ENCODE measurements at places on chromosomes 13 and 19.

- no peak for DNase-seq
Measured at GRCh38 chr13:71727042-71727441, 140.0 kb downstream of the DACH1 start.

GRCh38 chr19:16248380-16249023 is 50.8 kb downstream of the AP1M1 start:
- DNase-seq = no peak

DNA sequence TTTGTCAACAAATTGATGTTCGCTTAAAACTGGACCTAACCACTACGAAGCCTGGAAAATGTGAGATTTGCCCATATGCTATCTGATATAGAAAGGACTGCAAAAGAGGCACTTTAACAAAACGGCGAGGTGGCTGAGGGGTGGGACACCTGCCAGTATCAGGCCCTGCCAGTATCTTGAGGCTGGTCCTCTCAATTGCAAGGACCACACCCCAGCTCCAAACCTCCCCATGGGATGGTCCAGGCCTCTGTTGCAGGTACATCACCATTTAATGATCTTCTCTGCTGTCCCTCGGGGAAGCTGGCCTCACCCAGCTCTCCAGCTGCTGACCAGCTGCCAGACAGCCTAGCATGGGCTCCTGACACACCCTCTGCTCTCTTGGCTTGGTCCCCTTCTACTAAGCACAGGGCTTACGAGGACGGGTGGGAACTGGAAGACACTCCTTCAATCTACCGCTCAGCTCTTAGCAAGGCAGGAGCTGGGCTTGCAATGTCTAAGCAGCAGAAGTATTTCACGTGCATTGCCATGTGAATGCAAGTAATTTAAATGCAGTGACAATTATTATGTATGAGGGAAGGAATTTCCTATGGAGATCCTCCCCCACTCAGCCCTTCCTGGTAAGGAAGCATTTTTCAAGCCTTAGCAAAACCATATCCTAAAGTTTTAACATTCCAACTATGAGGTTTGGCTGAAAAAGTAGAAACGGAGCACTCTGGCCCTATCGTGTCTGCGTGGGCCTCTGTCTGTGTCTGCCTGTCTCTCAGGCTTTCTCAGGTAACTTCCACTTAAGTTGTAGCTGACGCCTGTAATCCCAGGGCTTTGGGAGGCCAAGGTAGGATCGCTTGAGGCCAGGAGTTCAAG is 63.9 kb downstream of the LATS2 start:
- no peak for DNase-seq

GRCh38 chr13:29906432-29907011 is 56.1 kb upstream of the UBL3 start:
- no peak for DNase-seq

GRCh38 chr13:99605420-99606323 is 104.4 kb downstream of the TM9SF2 start:
- DNase-seq = no peak

DNA sequence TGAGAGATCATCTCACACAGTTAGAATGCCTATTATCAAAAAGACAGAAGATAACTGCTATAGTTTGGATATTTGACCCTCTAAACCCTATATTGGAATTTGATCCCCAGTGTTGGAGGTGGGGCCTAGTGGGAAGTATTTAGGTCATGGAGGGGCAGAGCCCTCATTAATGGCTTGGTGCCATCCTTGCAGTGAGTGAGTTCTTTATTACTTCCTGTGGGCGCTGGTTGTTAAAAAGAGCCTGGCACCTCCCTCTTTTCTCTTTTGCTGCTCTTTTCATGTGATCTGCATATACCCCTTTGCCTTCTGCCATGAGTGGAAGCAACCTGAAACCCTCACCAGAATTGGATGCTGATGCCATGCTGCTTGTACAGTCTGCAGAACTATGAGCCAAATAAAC is 66.8 kb downstream of the TDRD3 start:
- DNase-seq = no peak

DNA sequence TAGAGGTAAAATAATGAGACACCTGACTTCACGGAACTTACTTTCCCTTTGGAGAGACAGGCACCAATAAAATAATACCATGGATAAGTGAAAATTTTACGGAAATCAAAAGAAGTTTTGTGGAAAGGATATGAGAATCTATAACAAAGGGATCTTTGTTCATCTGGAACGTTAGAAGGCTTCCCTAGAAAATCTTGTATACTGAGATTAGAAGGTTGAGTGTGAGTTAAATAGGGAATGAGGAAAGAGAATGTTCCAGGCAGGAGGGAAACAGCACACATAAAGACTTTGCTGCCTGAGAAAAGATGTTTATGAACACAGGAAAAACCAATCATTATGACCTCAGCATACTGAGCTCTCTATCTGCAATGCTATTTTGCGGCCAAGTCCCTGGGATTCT is 19.6 kb upstream of the RAP2A start:
- no peak for DNase-seq

GRCh38 chr13:111789420-111789819 is 277.5 kb upstream of the SOX1 start:
- DNase-seq = no peak

- DNase-seq = no peak
Measured at GRCh38 chr13:69124996-69125395, 982.6 kb upstream of the ATXN8OS start.

DNA sequence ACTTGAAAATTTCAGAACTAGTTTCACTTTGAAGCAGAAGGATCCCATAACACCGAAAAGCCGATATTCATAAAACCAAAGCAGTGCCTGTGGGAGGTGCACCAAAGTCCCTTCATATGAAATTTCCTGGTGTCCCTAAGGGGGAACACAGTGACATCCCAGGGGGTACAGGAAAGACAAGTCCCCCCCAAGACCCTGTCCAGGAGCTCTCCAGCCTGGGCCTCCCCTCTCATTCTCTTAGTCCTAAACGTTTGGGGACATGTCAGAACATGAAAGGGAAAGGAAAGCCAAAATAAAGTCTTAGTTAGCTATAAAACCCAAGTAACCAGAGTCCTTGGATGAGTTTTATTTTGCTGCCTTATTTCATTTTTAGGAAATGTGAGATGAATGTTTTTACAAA is 56.6 kb downstream of the MRPL57 start:
- DNase-seq = no peak

GRCh38 chr13:106561551-106562170 is 6.3 kb downstream of the ARGLU1 start:
- no peak for DNase-seq

DNA sequence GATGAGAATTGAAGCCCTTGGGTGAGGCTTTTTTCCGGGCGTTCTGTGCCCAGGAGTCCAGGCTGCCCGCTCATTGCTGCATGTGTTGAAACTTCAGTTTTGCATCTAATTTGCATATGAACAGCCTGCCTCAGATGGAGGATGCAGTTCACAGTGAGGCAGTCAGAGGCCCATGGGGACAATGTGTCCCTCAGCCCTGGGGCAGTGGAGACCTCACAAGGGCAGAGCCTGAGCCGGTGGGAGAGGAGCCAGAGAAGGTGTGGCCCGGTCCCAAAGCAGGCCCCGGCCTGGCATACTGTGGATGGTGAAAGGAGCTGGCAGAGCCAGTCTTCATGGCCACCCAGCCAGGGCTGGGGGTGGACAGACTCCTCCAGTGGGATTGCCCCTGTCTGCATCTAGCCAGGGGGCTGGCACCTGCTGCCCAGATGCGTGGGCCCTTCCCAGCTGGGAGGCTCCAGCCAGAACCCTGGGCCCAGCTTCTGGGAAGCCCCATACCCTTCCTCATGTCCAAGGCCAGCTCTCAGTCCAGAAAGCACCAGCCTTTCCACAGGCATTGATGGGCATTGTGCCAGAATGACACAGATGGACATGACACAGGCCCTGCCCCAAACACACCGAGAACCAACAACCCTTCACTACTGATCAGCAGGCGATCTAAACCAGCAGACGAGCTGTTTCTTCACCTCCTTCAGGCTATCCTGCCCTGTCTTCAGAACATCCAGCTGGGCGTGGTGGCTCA is 32.9 kb upstream of the KCTD15 start:
- DNase-seq = peak; percentile 17

GRCh38 chr19:12400633-12401502 is at the start of gene ZNF799:
ZNF799 (minus strand) TSS chr19:12401271; CDS start chr19:12401070, 201 bp downstream.
- DNase-seq = peak; percentile 92

- DNase-seq = no peak
Measured at GRCh38 chr19:46868025-46868802, 7.4 kb downstream of the ARHGAP35 start.

GRCh38 chr19:53785196-53785889 is 38.8 kb downstream of the NLRP12 start:
- DNase-seq = no peak

DNA sequence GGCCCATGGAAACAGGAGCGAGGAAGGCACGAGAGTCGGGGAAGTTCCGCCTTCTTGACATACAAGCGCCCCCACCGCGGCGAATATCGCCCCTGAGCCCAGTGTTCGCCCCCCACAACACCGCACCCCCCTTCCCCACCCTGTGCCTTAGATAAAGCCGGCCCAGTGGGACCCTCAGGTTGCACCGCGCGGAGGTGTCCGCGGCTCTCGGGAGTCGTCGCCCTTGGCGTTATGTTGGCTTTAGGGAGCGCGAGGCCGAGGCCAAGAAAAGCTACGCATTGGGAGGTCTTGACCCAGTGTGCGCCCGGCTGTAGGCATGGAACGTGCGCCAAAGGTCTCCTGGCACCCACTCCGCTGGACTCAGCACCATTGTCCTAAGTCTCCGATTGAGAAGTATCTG is 603 bp upstream of the ZNF132 start:
- no peak for DNase-seq

DNA sequence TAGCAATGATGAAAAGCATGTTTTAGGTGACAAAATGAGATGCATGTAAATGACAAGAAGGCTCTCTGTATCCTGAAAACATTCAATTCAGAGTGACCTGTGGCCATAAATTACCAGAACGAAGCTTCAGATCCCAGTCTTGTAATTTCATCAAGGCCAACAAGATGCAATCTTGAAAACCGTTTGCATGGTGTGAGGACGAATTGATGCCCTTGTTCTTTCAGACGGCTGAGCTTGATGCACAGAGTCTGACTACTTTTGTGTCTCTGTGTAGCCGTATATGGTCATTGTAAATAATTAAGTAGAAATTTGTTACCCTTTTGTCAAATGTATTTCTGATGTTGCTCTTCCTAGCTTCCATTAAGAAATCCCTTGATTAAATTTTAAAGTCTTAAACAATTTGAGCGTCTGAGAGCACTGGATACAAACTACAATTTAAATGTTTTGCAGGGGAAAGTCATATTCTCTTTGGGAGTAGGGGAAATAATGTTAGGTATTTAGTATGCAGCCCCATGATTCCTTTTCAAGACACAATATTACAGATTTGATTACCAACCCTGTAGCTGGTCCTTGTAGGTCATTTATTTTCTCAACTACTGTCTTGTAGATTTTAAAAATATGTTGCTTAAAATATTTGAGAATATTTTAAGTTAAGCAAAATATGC is 125.8 kb upstream of the PCDH9 start:
- no peak for DNase-seq

- DNase-seq = no peak
Measured at GRCh38 chr19:40245506-40246128, 19.1 kb upstream of the CCNP start.

- DNase-seq = no peak
Measured at GRCh38 chr19:41735071-41735600, 20.2 kb upstream of the CEACAM6 start.

DNA sequence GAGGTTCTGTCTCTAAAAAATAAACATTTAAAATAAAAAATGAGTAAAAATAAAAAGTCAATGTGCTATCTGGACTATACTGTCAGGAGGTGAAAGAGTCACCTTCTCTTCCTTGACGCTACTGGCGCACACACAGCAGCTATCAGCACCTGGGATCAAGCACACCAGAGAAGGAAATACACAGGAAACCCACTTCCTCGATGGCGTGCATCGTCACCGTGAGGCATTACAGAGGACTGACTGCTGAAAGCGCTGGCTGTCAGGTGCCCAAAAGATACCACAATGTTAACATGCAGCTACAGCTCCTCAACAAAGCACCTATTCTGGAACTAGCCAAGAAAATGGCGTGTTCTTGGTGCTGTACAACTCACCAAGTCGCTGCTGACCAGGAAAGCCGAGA is 6.1 kb downstream of the SLC35E1 start:
- no peak for DNase-seq

- no peak for DNase-seq
Measured at GRCh38 chr13:95546919-95547318, 5.6 kb upstream of the CLDN10 start.

- peak; percentile 84 for DNase-seq
Measured at GRCh38 chr19:46840498-46840942, 10.1 kb downstream of the AP2S1 start.

- no peak for DNase-seq
Measured at GRCh38 chr13:28866932-28867331, 46.8 kb downstream of the MTUS2 start.

DNA sequence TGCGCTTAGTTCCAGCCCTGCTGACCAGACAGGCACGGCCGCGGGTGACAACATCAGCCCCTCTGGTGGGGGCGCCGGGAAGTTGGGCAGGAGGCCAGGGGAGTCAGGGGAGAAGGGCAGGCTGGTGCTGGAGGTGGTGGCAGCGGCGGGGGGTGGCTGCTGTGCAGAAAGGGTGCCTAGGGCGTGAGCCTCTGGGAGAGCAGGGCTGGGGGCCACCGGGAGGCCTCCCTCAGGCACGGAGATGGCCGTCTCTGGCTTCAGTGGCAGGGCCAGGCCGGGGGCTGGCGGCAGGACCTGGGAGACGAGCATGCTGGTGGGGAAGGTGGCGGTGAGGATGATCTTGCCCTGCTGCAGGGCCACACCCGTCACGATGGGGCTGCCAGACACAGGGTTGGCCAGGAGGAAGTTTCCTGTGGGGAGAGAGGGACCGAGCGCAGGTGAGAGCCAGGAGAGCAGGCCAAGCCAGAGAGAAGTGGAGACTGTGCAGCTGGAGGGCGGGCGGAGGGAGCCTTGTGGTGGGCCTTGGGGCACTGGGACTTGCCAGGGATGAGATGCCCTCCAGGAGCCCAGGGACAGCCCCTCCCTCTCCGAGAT is 3.3 kb downstream of the SIX5 start:
- DNase-seq = no peak

GRCh38 chr19:28829762-28830161 is 383.2 kb downstream of the UQCRFS1 start:
- no peak for DNase-seq

- no peak for DNase-seq
Measured at GRCh38 chr13:46751811-46752635, 44.9 kb downstream of the ESD start.

DNA sequence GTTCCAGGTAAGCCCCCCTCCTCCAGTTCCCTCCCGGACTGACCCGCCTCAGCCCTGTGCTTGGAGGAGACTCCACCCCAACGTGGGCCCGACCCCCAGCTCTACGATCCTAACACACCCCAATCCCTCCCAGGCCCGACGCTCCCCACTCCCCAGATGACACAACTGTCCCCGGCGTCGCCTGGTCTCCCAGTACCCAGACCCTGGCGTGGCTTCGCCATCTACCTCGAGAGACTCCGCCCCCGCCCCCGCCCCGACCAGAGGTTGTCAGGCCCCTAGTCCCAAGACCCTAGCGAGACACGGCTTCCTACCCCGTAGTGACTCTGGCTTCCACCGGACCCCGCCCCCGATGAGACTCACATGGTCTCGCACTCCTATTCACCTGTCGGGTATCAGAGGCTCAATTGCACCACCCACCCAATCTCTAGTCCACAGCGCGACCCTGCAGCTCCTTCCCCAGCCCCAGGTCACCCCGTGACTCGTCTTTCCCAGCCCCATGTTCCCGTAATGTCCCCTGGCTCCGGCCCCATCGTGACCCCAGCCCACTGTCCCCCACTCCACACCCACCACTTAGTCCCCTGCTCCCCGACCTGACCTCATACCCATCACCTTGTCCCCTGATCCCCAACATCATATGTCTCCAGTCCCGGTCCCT is 2.9 kb downstream of the CD37 start:
- no peak for DNase-seq

GRCh38 chr13:84784443-84785153 is 902.3 kb upstream of the SLITRK1 start:
- no peak for DNase-seq
